Thoracic aorta (tissue), 2 donors: ENCODE measurements at places on chromosomes 13 and 19. TPM values are rescaled to one million over a fixed set of nuclear protein-coding genes. Genes with fewer than 3 reads are reported as not detected.

The ZNF497 gene
- total RNA-seq, result not detected

The MEIS3 gene
- total RNA-seq, result 6.4 TPM

The ZNF264 gene
- 65.4 TPM for total RNA-seq

The NLRP9 gene
- total RNA-seq, result not detected

The SPTBN4 gene
- total RNA-seq, result 2.0 TPM

The ITGBL1 gene
- 224 TPM for total RNA-seq
